Stimulated activated CD8-positive, alpha-beta memory T cell treated with anti-CD3 and anti-CD28 coated beads, Interleukin-4, amount 100 ng/mL, for 1 hour (primary cell): ENCODE measurements at places on chromosomes 11 and 22.

GRCh38 chr11:79290761-79291160 lies 150.1 kb downstream of the TENM4 start:
- no peak for DNase-seq

GRCh38 chr11:66593650-66594049 lies 665 bp downstream of the CCS start:
- no peak for DNase-seq

GRCh38 chr11:61714316-61714715 lies 34.1 kb downstream of the DAGLA start:
- no peak for DNase-seq

DNA sequence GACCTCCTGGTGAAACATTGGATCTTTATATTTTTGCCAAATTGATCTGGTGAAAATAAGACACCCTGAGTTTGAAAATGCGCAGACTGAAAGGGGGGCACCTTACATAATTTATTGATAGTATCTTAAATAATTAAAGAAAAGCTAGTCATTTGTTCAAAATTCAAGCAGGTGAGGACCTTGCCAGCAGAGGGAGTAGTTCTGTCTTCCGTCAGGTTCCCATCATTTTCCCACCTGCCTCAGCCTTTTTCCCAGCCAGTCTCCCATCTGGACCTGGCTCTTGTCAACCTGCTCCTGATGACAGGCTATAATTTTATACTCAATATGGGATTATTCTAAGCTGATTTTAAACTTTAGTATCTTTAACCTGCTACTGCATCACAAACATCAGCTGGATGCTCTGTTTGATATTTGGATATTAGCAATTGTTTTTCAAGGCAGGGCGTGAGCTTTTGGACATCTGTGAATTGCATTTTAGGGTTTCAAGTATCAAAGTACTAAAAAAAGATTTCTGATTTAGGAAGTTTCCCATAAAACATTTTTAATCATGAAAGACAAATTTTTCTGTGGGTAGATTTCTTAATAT lies 132.0 kb downstream of the ELP4 start:
- no peak for DNase-seq

- no peak for DNase-seq
These were observed 2.6 kb upstream of the MS4A2 start for GRCh38 chr11:60085909-60086308.

DNA sequence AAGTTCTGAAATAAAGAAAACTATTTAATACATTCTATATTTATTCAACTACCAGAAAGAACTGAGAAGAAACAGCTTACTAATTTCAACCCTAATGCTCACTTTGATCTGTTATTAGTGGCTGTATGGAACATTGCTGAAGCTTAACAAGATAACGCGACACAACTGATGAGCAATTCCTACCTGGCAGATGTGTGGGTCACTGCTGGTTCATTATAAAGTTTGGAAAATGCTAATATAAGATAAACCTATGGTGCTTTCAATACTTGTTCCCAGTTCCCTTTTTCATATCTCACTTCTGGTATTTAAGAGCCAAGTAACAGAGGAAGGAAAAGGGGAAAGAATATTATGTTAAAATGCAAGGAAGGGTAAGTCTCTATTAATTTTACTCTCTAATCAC lies 10.5 kb downstream of the CTSC start:
- no peak for DNase-seq

DNA sequence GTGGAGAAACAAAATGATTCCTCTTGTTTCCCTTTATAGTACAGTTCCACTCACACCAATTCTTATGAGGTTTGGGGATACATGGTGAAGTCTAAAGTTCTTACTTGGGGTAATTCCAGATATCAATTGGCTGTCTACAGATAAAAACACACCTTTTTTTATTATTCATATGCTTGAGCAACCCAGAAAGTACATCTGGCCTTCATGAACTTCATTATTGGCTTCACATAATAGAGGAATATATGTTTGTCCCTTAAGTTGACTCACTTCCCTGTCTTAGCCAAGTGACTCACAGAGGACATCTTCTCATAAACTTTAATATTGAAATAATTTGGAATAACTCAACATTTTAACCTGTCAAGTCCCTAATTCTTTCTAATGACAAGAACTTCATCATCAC lies 36.3 kb upstream of the SOX6 start:
- DNase-seq: no peak

DNA sequence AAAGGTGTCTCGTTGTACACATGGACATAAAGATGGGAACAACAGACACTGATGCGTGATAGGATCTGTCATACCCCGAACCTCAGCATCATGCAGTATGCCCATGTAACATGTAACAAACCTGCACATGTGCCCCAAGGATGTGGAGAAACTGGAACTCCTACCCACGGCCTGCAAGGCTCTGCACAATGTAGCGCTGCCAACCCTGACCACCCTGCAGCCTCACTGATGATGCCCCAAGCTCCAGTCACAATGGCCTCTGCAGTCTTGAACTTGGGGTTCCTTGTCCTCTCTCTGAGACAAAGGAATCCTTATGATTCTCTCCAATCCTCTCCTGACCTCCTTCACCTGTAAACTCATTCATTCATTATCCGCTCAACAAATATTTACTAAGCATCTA lies 14.2 kb downstream of the LMO1 start:
- DNase-seq: no peak

GRCh38 chr11:112453601-112454577 lies 193.2 kb upstream of the PLET1 start:
- DNase-seq: no peak

- DNase-seq: no peak
These were observed 12.0 kb downstream of the FGF3 start for GRCh38 chr11:69807106-69807815.

DNA sequence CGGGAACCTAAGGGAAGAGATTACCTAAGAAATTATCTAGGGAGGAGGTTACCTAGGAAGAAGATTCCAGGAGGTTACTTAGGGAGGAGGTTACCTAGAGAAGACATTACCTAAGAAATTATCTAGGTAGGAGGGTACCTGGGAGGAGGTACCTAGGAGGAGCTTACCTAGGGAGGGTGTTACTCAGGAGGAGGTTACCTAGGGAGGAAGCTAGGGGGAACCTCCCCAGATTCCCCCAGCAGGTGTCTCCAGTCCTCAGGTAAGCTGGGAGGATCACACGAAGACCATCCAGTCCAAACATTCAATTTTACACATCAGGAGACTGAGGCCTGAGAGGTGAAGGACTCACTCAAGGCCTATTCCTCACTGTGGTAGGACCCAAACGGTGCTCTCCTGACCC lies 482.8 kb downstream of the TBC1D22A start:
- DNase-seq: no peak

DNA sequence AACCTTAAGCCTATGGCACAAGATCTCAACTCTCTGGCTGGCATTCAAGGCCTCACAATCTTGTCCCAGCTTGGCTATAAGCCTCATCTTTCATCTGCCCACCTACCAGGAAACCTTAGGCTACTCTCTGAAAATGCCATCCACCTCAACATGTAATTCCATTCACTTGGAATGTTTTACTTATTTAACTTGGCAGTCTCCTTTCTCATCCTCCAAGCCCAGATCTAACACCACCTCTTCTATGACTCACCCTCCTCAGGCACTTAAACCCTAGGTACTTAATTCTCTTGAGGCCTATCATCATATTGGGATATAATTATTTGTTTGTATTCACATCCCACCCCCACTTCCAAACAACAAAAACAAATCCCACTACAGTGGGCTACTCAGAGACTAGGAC lies 15.0 kb downstream of the POGLUT3 start:
- no peak for DNase-seq

- no peak for DNase-seq
These were observed 53.4 kb downstream of the P4HA3 start for GRCh38 chr11:74257959-74258553.

DNA sequence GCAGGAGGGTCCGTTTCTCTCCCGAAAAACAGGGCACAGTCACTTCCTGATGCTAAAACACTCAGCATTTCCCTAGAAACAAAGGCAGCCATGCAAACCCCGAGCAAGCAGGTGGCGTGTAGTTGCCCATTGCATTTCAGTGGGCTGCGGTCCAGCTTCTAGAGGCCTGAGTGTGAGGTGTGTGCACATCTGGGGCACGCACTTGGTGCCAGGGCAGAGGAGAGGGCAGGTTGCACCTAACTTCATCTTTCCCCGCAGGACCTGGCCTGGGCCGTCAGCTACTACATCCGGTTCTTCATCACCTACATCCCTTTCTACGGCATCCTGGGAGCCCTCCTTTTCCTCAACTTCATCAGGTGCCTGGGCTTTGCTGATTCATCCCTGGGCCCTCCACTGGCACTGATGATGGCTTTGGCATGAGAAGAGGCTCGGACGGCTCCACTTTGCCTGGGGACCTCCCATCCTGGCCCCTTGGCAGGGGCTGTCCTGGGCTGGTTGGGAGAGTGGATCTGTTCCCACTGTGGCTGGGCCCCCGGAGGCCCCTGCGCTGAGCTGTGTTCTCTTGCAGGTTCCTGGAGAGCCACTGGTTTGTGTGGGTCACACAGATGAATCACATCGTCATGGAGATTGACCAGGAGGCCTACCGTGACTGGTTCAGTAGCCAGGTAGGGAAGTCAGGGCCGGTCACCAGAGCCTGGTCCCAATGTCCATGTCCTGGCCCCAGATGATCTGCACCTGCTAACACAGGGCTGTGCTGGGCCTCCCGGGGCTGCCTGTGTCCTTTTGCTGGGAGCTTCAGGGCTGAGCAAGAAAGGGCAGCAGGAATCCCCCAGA lies 28.4 kb downstream of the FADS3 start:
- no peak for DNase-seq

DNA sequence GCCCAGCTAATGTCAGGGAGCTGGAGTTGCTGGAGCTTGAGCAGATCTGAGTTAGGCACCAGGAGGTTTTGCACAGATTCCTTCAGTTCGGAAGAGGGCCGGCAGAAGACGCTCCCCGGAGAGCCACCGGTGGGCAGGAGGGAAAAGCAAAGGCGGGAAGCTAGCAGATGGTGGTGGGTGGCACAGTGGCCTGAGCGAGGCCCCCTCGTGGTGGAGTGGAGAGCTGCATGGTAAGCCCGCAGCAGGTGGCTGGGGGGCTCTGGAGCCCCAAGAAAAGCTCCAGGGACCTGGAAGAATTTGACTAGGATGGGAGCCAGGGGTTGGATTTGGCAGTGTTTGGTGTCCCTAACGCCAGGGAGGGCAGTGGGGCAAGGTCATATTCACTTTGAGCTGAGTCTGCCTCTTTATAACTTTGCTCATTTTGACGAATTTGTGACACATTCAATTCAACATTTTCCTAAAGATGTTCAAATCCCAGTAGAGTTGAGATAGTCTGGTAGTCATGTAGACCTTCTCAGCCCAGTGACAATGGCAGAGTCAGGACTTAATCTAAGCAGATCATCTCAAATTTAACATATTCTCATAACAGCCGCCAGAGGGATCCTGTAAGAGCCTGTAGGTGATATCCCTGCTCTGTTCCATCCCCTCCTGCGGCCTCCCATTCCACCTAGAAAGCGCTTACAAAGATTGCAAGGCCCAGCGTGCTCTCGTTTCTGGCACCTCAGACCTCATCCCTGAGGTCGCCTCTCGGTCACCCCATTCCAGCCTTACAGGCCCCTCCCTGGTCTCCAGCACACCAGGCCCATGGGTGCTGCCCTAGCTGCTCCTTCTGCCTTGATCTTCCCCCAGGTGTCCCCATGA lies 57.9 kb downstream of the TRIM29 start:
- DNase-seq: peak; percentile 3

DNA sequence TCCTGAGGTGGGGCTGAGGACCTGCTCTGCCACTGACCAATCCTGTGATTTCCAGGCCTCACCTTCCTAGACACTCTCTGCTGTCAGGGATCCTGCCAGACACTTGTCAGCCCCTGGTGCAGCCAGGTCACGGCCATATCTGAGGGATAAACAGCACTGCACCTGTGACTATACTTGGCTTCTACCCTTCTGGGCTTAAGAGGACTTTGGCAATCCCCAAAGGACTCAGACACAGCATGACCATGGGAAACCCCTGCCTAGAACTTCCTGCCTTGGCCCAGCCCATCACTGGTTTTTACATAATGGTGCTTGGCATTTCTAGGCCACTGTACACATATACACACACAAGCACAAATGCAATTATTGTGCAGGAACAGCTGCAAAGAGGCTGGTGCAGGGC lies 11.6 kb upstream of the OLFML1 start:
- no peak for DNase-seq

DNA sequence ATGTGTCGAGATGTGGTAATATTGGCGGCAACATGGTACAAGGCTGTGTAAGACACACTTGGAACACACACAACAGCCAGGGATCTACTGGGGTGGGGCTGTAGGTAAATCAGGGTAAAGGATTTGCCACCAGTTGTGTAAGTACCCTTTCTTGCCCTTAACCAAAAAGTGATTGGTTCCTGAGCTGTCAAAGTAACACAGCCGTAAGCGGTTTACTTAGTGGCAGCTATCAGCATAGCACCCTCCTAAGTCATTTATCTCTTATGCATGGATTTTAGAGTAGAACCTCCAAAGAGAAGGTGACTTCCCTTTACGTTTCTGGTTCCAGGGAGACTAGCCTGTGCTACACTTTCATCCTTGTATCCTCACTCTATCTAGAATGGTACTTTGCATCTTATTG lies 57.2 kb downstream of the SPECC1L start:
- no peak for DNase-seq

DNA sequence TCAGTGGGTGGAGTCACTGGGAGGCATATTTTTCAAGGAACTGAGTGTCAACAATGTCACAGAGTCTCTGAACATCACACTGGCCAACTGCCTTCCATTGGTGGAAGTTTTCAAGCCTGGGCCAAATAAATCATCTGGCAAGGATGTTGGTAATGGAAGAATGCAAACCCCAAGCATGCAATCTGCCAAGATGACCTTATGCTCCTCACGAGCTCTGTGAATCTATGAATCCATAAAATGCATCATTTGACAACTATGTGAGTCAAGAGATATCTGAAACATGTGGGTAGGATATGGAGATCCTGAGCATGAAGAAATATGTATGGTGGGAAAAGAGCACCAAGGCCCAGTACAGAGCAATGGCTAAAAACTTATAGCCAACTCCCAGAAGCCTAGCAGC lies 122.2 kb downstream of the PLEKHA7 start:
- DNase-seq: no peak

DNA sequence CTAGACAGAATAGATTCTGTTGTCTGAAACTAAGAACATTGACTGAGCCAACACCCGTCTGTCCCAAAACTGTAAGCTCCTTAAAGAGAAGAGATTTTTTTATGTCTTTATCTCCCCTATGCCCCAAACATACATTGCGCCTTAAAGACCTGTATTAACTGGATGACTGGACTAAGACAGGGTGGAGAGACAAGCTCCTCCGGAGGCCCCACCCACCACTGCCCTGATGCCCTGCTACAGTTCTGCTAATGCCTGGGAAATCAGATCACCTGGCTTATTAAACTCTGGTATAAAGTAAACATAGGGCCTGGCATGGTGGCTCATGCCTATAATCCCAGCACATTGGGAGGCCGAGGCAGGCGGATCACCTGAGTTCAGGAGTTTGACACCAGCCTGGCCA lies 203.7 kb downstream of the TENM4 start:
- no peak for DNase-seq

GRCh38 chr22:27952091-27952490 lies 33.0 kb upstream of the PITPNB start:
- DNase-seq: no peak
